MCF 10A (cell line): ENCODE measurements at places on chromosomes 12 and 14. TPM values are rescaled to one million over a fixed set of nuclear protein-coding genes. Genes with fewer than 3 reads are reported as not detected.

DNA sequence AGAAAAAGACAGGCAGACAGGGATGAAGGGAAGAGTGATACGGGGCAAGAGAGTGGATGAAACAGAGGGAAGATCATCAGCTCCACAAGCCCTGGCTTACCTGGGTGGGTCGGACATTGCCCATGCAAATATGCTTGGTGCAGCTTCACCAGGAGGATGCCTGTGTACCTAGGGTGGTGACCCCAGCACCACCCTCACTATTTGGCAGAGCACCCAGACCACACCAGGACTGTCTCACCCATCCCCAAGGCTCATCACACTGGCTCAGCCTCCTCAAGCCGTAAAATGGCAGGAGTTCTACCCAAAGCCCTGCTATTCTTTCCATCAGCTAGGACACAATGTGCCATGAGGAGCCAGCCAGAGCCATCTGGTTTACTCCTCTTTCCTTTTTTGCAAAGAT, 3.0 kb downstream of the GALNT8 start:
- no peak for DNase-seq

- peak; percentile 34 for DNase-seq
These were observed 70.0 kb upstream of the VPS33A start for GRCh38 chr12:122336015-122336946.

DNA sequence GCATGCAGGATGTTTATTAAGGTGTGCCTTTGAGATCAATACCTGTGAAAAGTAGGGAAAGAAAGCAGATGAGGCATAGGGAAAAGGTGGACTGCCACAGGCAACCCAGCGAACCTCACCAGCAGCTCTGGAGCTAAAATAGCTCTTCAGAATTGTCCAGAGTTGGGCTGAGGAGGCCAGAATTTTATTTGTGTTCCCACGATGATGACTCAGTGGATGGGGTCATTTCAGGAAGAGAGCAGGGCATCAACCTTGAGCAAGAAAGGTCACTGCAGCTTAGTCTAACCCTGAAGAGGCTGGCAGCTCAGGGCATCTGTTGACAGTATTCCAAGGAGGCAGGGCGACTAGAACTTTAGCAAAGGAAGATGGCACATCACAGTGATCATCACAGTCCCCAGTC, 696.1 kb downstream of the DIO2 start:
- DNase-seq: peak; percentile 3

GRCh38 chr12:93855261-93855660, 178.1 kb downstream of the CRADD start:
- no peak for DNase-seq

- DNase-seq: no peak
These were observed 28.1 kb downstream of the ETNK1 start for GRCh38 chr12:22653075-22653474.

GRCh38 chr14:88233915-88234314, 89.2 kb downstream of the KCNK10 start:
- DNase-seq: peak; percentile 52

OTX2 gene
- not detected in 2 replicates for total RNA-seq

STYK1 gene
- total RNA-seq: 0.14 and 0.56 TPM in 2 replicates

PRB4 gene
- total RNA-seq: not detected in 2 replicates

COCH gene
- total RNA-seq: 0.23 TPM in 1 of 2 replicates, not detected in the other
